Sigmoid colon (tissue), 7 donors: ENCODE measurements at places on chromosomes 12 and 14. TPM values are rescaled to one million over a fixed set of nuclear protein-coding genes. Genes with fewer than 3 reads are reported as not detected.

Gene FAM161B
- 4.3 TPM for total RNA-seq

Gene PLEKHA5
- 31.3 TPM for total RNA-seq

Gene AQP2
- total RNA-seq = not detected

Gene DDX54
- 39.6 TPM for total RNA-seq

Gene CLBA1
- total RNA-seq = 3.8 TPM

Gene FSCB
- not detected for total RNA-seq
